ENCODE measurements at places on chromosomes 3 and 15. TPM values are rescaled to one million over a fixed set of nuclear protein-coding genes. Genes with fewer than 3 reads are reported as not detected.

- peak; percentile 34 for DNase-seq
These were observed 626 bp downstream of the SEC62 start for GRCh38 chr3:169966951-169967915.

- DNase-seq: no peak
These were observed 12.7 kb upstream of the TMCO5A start for GRCh38 chr15:37921527-37922385.

DNA sequence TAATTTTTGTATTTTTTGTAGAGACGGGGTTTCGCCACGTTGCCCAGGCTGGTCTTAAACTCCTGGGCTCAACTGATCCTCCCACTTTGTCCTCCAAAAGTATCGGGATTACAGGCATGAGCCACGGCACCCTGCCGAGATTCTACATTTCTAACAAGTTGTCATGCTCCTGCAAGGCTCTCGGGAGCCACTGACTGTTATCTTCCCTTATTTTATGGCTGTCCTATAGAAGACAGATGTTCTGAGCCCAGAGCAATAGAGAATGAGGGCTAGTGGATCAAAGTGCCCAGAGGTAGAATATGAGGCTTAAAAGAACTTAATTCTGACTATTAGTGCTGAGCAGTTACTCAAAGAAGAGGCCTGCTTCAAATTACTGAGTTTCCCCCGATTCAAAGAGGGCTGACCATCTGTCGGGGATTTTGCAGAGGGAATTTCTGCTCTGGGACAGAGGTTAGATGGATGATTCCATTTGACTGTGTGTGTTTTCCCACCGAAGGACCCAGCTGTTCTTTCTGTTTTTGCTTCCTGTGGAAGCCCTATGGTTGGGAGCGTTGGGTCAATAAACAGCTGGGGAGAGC, 39.5 kb downstream of the ITPR1 start:
- DNase-seq: no peak

UNC13C gene
- total RNA-seq: not detected

- no peak for DNase-seq
These were observed 389.5 kb downstream of the LRTM1 start for GRCh38 chr3:54538346-54538745.

GRCh38 chr15:88428053-88428452, 39.1 kb downstream of the MRPL46 start:
- DNase-seq: no peak

GOLGA8J gene
- total RNA-seq: not detected

DNA sequence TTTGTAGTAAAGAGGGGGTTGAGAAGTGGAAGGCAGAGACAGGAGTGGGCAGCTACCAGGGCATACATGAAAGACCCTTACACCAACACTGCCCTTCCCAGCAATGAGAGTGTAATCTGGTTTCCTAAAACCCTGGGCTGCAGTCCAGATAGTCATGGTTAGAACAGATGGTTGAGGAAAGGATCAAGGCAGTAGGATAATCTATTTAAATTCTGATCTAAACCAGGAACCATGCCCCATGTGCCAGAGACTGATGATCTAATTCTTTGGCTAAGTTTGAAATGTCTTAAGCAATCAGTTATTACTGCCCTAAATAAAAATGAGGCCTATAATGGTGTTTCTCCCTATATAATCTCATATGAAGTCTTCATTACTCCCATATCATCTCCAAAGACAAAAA, 59.6 kb downstream of the PRTG start:
- DNase-seq: no peak

CLSTN2 gene
- not detected for total RNA-seq

UACA gene
- total RNA-seq: 0.81 TPM

- DNase-seq: no peak
These were observed 64.7 kb upstream of the GATA2 start for GRCh38 chr3:128557531-128558280.

SLC24A5 gene
- total RNA-seq: not detected

MELTF gene
- 3.0 TPM for total RNA-seq

- no peak for DNase-seq
These were observed 60.2 kb upstream of the CDAN1 start for GRCh38 chr15:42796955-42797782.

GRCh38 chr3:107345822-107346405, 31.3 kb upstream of the CCDC54 start:
- DNase-seq: no peak

GRCh38 chr3:134993011-134993410, 198.0 kb downstream of the EPHB1 start:
- DNase-seq: no peak

NR1I2 gene
- 0.38 TPM for total RNA-seq

C3orf62 gene
- 6.6 TPM for total RNA-seq

- no peak for DNase-seq
These were observed 89.5 kb upstream of the ZBED2 start for GRCh38 chr3:111684640-111685039.

- DNase-seq: no peak
These were observed 12.8 kb upstream of the CSRNP1 start for GRCh38 chr3:39166134-39166710.

XIRP1 gene
- 4.1 TPM for total RNA-seq

TMEM207 gene
- not detected for total RNA-seq

- peak; percentile 70 for DNase-seq
These were observed 757 bp downstream of the AVEN start for GRCh38 chr15:34038023-34038870.

GRCh38 chr15:39270221-39270855, 310.5 kb upstream of the THBS1 start:
- no peak for DNase-seq

GRCh38 chr3:47370887-47371697, 9.7 kb upstream of the PTPN23 start:
- DNase-seq: no peak

- no peak for DNase-seq
These were observed 1.4 kb upstream of the ZNF710 start for GRCh38 chr15:89999676-90000185.

- DNase-seq: no peak
These were observed 182.9 kb upstream of the RGMA start for GRCh38 chr15:93271871-93272270.

- no peak for DNase-seq
These were observed 14.4 kb downstream of the ATP13A3 start for GRCh38 chr3:194472290-194472920.

DNA sequence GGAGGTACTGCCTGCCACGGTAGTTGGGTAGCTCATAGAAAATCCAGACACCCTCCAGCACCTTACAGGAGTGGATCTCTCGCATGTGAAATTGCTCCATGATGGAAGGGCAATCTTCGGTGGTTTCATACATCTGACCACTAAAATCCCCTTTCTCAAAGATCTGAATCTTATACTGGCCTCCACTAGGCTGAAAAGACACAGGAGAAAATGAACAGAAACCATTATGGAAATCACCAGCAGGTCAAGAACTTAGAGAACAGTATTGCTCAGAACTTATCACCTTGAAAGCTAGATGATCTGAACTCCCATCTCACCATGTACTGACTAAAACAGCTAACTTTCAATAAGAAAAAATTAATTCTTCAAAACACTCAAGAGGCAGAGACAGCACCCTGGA, 5.4 kb downstream of the CRYGS start:
- DNase-seq: no peak
